ENCODE measurements at places on chromosomes 6 and 20.
A peak's percentile ranks its signal among the peaks of the same experiment; 100 is the strongest.

GRCh38 chr6:42698217-42698616, 24.2 kb downstream of the PRPH2 start:
- no peak for DNase-seq

DNA sequence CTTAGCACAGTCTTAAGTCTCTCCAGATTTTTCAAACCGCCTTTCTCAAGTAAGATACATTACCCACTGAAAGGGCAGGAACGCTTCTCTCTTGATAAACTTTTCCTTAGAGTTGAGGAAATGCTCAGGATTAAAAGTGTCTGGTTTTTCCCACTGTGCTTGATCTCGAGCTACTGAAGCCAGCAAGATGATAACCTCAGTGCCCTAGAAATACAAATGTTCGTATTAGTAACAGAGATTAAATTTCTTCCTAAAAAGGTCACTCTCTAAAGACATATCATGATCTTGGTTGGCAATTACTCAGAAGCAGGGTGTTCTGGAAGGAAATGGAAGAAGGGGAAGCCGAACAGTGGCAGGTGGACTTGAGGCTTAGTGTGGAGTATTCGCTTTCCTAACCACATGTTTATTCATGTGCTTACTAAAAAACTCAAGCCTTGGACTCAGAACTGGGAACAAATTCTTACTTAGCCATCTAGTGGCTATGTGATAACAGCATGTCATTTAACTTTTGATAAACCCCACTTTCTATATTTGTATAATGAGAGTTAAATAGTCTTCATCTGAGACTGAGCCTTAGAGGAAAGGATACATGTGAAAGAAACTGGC, 20.1 kb downstream of the C6orf141 start:
- no peak for DNase-seq

- DNase-seq = no peak
Measured at GRCh38 chr20:2065099-2065498, 36.5 kb upstream of the STK35 start.

- DNase-seq = no peak
Measured at GRCh38 chr6:125865015-125865414, 74.3 kb downstream of the NCOA7 start.

- DNase-seq = no peak
Measured at GRCh38 chr6:170225852-170226417, 64.9 kb downstream of the DLL1 start.

DNA sequence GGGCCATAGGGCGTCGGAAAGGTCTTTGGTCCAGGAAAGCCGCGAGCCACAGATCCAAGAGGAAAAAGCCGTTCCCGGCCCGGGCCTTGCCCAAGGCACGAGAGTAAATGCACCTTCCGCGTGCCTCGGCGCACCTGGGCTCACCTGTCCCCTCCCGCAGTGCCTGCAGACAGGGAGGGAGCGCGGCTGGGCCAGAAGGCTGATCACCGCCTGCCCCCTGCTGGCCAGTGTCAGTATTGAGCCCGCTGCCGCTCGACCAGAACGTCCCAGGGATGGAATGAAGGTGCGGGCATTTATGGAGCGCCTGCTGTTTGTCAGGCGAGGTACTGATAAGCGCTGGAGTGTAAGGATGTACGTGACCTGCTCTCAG, 679 bp upstream of the LPIN3 start:
- DNase-seq = peak; percentile 87

DNA sequence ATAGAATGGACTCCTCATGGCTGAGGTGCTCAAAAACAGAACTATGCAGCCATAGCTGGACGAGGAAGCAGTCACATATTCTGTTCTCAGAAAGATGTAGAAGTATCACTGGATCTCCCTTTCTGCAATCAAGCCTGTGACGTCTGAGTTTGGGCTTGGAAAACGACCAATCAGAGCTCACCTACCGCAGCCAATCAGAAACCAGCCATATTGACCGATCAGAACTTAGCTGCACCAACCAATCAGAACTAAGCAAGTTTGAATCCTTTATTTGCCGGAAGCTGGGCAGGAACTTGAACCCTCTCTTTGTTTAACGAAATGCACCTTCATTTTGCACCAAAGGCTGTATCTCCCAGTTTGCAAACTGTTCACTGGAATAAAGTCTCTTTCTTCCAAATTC, 21.8 kb upstream of the RAB23 start:
- no peak for DNase-seq

All from stimulated activated CD4-positive, alpha-beta T cell treated with anti-CD3 and anti-CD28 coated beads, Interleukin-1b, Interleukin-23, amount 100 ng/mL, for 4 hours (primary cell).